ENCODE measurements at places on chromosomes 4 and X.

GRCh38 chr4:184462724-184463123 lies 11.6 kb downstream of the IRF2 start:
- no peaks in the 10 kb centered on the region for H3K36me3 ChIP-seq
- DNase-seq = no peak
- no peak overlapping the region for H3K27ac ChIP-seq
- H3K27me3 ChIP-seq = no peaks in the 10 kb centered on the region
- H3K4me3 ChIP-seq = no peak overlapping the region

GRCh38 chr4:11313157-11313943 lies 115.3 kb downstream of the HS3ST1 start:
- no peaks in the 10 kb centered on the region for H3K4me1 ChIP-seq
- no peak for DNase-seq
- H3K27me3 ChIP-seq = no peaks in the 10 kb centered on the region
- no peak overlapping the region for H3K4me3 ChIP-seq
- no peak overlapping the region for H3K27ac ChIP-seq

- no peaks in the 10 kb centered on the region for H3K4me1 ChIP-seq
- H3K27ac ChIP-seq = no peak overlapping the region
- H3K36me3 ChIP-seq = no peaks in the 10 kb centered on the region
- H3K4me3 ChIP-seq = peak overlapping the region; percentile 73
Observed at GRCh38 chrX:46574774-46575381, 1.3 kb downstream of the CHST7 start.

GRCh38 chr4:98935633-98936032 lies 6.7 kb upstream of the EIF4E start:
- H3K4me3 ChIP-seq = no peak overlapping the region
- no peaks in the 10 kb centered on the region for H3K27me3 ChIP-seq
- no peak for DNase-seq
- no peaks in the 10 kb centered on the region for H3K4me1 ChIP-seq
- no peaks in the 10 kb centered on the region for H3K36me3 ChIP-seq

DNA sequence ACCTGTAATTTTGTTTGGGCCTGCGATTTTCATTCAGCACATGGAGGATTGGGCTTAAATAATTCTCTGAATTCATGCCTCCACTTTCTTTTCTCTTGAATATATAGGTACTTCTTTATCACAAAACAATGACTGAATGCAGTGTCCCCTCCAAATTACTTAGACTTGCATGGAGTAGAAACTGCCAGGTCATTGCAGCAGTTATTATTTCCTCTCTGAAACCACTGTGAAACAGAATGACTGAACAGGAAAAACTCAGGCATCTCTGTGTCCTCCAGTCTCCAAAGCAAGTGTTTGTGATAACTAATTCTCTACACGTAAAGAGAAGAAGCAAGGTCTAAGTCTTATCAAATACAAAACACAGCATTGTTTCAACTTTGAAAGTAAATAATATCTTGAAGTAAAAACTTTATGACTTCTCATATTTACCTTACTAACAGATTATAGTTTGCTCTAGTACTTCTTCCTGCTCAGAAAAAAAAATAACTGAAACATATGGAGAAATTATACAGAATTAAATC lies 144.5 kb upstream of the DIAPH2 start:
- no peaks in the 10 kb centered on the region for H3K27me3 ChIP-seq
- no peaks in the 10 kb centered on the region for H3K4me1 ChIP-seq
- H3K36me3 ChIP-seq = no peaks in the 10 kb centered on the region
- no peak for DNase-seq

DNA sequence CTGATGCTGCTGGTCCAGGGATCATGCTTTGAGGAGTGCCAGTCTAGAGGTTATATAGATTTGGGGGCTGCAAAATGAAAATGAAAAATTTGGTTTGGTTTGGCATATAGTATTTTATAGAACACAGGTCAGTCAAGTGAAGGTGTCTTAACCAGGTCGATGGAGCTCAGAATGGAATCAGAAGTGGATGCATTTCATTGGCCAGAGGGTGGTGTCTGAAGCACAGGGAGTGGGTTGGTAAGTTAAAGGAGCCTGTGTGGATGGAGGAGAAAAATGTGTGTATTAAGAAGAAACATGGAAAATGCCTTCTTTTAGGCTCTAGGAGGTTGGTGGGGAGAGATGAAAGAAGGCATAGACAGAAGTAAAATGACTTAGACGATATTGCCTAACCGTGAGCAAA lies 8.6 kb downstream of the GALNT7 start:
- no peak overlapping the region for H3K27ac ChIP-seq
- H3K36me3 ChIP-seq = no peaks in the 10 kb centered on the region
- H3K4me3 ChIP-seq = no peak overlapping the region
- peaks cover 20% of the 10 kb centered on the region for H3K4me1 ChIP-seq
- no peaks in the 10 kb centered on the region for H3K27me3 ChIP-seq

DNA sequence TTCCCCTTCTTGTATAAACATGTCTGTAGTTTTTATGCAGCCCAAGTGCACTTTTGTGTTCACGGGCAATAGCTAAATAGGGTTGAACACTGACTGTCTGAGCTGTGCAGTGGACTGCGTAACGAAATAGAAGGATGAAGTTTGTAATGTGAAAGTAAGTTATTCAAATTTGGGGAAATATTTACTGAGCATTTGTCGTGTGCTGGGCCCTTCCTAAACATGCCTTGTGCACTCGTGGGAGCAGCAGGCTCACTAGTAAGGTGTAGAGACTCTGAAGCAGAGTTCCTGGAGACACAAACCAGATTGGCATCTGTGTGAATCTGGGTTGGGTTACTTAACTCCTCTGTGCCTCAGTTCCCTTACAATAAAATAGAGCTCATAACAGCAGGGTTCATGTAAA lies 51.7 kb upstream of the C1QTNF7 start:
- no peak for DNase-seq
- no peaks in the 10 kb centered on the region for H3K36me3 ChIP-seq
- no peak overlapping the region for H3K4me3 ChIP-seq
- no peak overlapping the region for H3K27ac ChIP-seq
- H3K27me3 ChIP-seq = no peaks in the 10 kb centered on the region
- peaks cover 4% of the 10 kb centered on the region for H3K4me1 ChIP-seq

GRCh38 chrX:15472531-15472930 lies 20.6 kb downstream of the PIR start:
- no peak overlapping the region for H3K4me3 ChIP-seq
- peaks cover 3% of the 10 kb centered on the region for H3K4me1 ChIP-seq
- no peaks in the 10 kb centered on the region for H3K36me3 ChIP-seq
- no peak for DNase-seq

DNA sequence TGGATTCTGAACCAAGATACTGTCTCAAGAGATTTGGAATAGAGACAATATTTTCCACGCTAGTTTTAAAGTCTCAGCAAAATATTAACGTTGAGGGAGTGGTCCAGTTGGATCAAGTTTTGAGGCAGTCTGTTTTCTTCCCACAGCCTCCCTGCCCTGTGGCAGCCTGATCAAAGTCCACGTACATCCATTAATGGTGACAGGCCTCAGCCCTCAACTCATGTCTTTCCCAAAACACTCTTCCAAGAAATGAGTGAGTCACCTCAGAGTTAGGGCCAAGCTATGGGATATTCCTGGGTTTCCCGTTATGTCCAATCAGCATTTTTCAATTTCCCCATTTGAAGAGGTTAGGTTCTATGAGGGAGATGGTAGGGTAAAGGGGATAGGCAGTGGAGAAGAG lies 28.5 kb downstream of the EGFL6 start:
- H3K4me3 ChIP-seq = no peak overlapping the region
- H3K27me3 ChIP-seq = no peaks in the 10 kb centered on the region
- no peak overlapping the region for H3K27ac ChIP-seq
- no peak for DNase-seq
- no peaks in the 10 kb centered on the region for H3K4me1 ChIP-seq

GRCh38 chr4:6542951-6543350 lies 32.0 kb upstream of the MAN2B2 start:
- no peak for DNase-seq
- H3K4me3 ChIP-seq = no peak overlapping the region
- H3K36me3 ChIP-seq = no peaks in the 10 kb centered on the region
- H3K4me1 ChIP-seq = no peaks in the 10 kb centered on the region
- no peaks in the 10 kb centered on the region for H3K27me3 ChIP-seq

DNA sequence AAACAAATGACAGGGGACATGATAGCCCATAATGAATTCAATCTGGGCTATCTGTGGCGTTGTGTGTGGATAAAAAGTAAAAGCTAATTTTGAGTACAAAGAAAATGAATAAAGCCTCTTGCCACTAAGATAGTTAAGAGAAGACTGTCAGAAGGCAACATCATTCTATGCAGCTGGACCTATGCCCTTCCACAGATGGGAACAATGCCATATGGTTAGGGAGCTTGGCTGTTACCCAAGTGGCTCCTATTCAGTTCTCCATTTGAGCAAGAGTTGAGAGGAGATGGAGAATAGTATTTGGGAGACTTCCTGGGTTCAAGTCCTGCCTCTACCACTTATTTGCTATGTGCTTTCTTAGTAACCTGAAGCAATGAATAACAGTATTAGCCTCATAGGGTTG lies 107.7 kb downstream of the ANXA3 start:
- H3K36me3 ChIP-seq = no peaks in the 10 kb centered on the region
- no peak for DNase-seq
- peaks cover 2% of the 10 kb centered on the region for H3K4me1 ChIP-seq

GRCh38 chr4:8726344-8726851 lies 133.8 kb downstream of the CPZ start:
- no peak overlapping the region for H3K4me3 ChIP-seq
- H3K4me1 ChIP-seq = no peaks in the 10 kb centered on the region
- no peak overlapping the region for H3K27ac ChIP-seq

GRCh38 chr4:151099976-151100417 lies 569 bp downstream of the RPS3A start:
- H3K27me3 ChIP-seq = no peaks in the 10 kb centered on the region
- H3K36me3 ChIP-seq = peaks cover 28% of the 10 kb centered on the region
- H3K4me3 ChIP-seq = peak overlapping the region; percentile 100
- no peaks in the 10 kb centered on the region for H3K4me1 ChIP-seq

- H3K27me3 ChIP-seq = no peaks in the 10 kb centered on the region
- H3K27ac ChIP-seq = no peak overlapping the region
- H3K4me1 ChIP-seq = no peaks in the 10 kb centered on the region
- no peak overlapping the region for H3K4me3 ChIP-seq
- no peak for DNase-seq
- no peaks in the 10 kb centered on the region for H3K36me3 ChIP-seq
Observed at GRCh38 chr4:14862891-14863290, 139.4 kb upstream of the CPEB2 start.

DNA sequence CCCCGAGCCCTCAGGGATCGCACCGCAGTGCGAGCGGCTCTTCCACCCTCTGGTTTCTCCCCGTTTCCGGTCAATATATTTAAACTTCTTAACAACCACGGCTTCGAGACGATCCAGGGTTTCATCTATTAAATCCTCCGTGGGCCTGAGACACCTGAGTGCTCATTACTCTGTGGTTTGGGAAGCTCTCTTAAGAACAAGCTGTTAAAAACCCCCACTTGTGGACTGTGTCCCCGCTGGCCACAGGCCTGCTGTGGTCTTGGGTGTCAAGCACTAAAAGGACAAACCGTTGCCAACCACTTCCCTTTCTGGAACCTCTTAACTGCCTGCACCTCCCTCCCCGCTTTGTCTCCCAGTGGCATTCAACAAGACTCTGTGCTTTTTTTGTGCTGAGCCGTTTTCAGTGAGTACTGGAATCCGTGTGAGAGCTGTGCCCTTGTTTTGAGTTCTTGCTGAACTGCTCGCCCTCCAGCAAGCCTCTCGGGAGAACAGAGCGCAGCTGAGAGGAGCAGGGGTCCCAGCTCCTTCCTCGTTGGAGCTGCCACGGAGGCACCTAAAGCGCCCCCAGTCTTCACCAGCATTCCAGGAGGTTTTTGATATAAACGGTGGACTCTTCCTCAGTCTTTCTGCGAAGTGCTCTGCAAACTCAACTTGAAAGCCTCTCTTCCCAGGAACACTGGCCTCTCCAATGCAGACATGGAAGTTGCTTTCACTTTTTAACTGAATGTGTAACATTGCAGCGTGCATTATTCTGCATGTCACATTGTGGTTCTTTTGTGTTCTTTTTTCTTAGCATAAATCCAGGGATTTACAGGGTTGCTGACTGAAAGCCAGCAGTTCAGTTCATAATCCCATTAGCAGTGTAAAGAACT lies 691 bp upstream of the IGFBP7 start:
- DNase-seq = no peak
- H3K4me1 ChIP-seq = peaks cover 4% of the 10 kb centered on the region
- H3K4me3 ChIP-seq = peak overlapping the region; percentile 41

- DNase-seq = no peak
- no peak overlapping the region for H3K4me3 ChIP-seq
- no peaks in the 10 kb centered on the region for H3K27me3 ChIP-seq
- H3K27ac ChIP-seq = no peak overlapping the region
Observed at GRCh38 chr4:86043755-86044592, 315.9 kb downstream of the MAPK10 start.

DNA sequence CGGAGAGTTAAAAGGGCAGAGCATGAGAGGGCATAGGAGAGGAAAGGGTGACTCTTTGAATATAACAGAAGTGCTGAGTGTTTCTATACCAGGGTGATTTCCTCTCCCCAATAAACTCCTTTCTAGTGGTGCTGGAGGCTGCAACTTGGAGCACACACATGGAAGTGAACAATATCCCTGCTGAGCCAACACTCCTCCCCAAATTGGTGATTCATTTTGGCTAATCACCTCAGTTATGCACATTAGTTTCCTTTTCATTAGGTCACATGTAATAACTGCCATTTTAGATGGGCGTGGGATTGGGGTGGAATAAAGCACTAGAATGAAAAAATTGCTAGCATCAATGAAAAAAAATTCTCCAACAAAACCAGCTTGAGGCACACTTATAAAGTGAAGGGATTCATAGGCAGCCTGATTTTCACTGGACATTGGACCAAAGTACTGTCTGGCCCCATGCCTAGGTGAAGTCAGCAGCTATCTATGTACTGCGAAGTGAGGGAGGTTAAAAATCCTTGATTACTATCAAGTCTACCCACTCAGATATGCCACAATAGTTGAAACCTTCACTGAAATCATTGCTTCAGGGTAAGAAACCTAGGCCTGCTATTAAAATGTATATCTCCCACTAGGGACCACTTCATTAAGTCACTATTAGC lies 174.0 kb downstream of the GLUD2 start:
- no peak overlapping the region for H3K27ac ChIP-seq
- H3K36me3 ChIP-seq = no peaks in the 10 kb centered on the region
- H3K4me3 ChIP-seq = no peak overlapping the region
